Neuronal stem cell (in vitro differentiated cells): ENCODE measurements at places on chromosomes 3 and 15.
A peak's percentile ranks its signal among the peaks of the same experiment; 100 is the strongest.

GRCh38 chr3:197105786-197106185 is 76.2 kb upstream of the MELTF start:
- DNase-seq: no peak

- peak; percentile 18 for DNase-seq
Measured at GRCh38 chr3:195385526-195385925, 57.3 kb downstream of the ACAP2 start.

DNA sequence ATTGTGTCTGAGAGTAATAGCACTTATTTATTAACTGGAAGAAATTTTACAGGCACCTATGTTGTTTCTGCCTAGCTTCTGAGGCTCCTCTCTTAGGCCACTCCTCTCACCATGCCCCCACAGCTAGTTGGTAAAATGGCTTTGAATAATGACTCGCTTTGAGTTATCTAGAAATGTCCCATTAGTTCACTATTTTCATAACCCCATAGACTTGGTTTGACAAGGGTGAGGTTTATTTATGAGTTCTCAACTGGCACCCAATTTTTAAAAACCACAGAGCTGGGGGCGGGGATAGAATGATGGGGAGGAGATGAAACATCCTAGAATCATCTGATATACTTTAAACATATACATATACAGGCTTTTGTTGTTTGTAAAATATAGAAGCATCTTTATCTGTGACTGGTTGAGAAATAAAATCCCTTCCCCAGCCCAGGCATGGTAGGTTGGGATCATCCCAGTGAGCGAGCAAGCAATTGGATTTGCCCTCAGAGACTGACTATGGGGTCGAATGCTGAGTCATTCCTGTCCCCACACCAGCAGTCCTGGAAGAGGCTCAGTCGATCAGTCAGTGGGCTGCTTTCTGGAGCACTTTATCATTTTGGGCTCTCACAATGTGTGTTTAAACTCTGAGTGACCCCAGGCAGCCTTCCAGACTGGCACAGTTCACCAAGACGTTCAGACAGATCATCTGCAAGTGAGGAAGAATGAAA is 60.2 kb upstream of the TSEN2 start:
- no peak for DNase-seq

DNA sequence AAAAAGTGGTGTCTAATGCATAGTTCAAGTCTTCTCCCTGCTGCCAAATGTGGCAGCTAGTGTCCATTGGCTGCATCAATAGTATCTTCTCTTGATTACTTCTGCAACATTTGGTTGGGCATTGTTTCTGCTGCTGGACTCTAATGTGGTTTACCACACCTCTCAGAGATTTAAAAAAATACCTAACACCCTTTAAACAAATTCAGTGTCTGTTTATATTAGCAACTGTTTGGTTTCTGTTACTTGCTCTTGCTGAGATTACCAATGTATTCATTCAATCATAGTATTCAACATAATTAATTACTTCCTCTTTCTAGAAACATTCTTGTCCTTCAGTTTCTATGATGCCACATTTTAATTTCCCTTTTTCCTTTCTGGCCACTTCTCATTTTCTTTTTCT is 20.3 kb upstream of the NECTIN3 start:
- no peak for DNase-seq

DNA sequence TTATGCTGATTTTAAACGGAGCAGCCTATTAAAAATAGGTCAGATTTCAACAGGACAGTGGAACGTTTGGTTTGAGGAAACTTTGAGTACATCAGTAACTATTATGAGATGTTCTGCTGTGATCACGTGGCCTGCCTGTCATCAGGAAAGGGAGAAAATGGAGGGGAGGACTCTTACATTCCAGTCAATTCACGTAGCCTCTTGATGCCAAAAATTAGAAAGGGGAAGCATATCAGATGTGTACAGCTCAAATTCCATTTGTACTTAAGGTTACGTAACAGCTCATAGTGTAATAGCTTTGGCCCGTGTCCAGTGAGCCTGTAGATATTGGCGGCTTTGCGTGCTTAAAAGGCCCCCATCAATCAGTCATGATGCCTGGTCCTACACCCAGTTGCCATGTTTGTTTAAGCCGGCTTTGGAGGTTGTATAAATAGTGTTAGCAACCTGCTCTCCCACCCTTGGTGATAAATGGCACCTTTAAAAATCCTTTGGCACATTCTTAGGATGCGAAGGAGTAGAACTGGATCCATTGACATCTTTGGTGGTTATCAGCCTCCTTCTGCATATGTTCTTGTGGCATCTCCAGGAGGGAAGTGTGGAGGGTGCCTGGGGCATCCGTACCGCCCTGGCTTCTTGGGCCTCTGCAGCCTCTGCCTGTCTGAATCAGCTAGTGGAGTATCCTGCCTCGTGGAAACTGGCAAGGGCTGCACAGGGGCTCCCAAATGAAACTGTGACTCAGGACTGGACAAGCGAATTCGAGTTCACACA is 163.9 kb downstream of the THSD4 start:
- no peak for DNase-seq

DNA sequence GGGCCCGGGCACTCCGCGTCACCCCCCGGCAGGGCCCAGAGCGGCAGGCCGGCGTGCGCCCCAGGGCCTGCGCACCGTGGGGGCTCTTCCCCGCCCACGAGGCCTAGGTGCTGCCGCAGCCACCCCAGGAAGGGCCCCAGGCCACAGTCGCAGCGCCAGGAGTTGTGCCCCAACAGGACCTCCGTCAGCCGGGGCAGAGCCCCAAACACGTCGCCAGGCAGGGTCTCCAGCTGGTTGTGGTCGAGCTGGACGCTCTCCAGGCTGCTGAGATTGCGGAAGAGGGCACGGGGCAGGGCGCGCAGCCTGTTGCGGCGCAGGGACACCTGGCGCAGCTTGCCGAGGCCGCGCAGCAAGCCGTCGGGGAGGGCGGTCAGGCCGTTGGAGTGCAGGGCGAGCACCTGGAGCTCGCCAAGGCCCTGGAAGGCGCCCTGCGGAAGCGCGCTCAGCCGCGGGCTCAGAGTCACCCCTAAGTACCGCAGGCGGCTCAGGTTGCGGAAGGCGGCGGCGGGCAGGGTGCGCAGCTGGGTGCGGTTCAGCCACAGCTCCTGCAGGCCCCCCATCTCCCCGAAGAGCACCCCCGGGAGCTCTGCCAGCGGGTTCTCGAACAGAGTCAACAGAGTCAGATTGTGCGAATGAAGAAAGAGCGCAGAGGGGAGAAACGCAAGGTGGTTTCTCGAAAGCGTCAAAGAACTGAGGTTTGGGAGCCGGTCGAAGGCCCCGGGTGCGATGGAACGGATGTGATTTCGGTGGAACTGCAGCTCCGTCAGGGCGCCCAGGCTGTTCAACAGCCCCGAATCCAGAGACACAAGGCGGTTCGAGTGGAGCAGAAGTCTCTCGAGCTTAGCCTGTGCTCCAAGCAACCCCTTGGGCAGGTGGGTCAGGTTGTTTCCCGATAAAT is 2.0 kb downstream of the GP5 start:
- DNase-seq: no peak

DNA sequence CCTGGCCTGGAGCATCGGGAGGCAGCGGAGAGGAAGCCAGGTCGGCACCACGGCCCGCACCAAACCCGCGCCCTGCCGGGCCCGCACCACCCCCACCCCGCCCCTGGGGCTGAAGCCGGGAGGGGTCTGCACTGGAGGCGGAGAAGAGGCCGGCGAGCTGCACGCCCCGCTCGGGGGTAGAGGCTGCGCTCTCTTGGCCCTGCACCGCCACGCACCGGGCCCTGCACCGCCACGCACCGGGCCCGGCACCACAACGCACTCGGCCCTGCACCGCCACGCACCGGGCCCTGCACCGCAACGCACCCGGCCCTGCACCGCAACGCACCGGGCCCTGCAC is 41.4 kb downstream of the MUC20 start:
- DNase-seq: no peak
